ENCODE measurements at places on chromosomes 5 and 9.

GRCh38 chr5:126456217-126456820 lies 33.1 kb downstream of the GRAMD2B start:
- DNase-seq: no peak

DNA sequence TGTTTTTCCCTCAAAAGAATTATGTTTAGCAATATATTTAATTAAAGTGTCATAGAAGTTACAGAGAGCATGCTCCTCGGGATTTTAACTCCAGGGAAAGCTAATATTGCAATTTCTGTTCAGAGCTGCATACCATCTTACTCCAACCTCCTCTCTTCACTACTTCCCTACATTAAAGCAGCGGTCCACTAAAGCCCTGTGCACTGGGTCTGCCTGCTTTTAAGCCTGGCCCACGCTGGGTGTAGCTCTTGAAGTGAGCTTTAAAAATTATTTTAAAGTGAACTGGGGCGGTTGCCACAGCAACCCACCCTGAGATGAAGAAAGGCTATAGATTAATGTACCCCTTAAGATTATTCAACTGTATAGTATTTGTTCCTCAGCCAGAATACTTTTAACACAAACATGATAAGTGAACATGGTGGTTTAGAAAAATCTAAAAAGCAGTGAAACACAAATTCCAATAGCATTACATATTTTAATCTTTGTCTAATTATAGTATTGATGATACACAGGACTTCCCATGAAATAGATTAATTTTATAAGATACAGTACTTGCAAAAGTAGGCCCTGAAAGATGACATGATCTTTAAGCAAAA lies 3.9 kb upstream of the MEF2C start:
- DNase-seq: no peak

DNA sequence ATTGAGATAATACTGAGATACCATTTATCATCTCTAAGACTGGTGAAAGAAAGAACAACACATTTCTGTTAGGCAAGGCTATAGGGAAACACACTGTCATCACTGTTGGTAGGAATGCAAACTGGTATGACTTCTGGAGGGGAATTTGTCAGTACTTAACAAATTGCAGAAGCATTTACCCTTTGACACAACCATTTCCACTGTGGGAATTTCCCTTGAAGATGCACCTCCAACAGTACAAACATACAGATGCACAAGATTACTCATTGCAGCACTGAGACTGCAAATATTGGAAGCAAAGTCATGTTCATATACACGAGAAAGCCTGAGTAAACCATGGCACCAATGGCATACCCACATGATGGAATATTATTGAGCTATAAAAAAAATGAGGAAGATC lies 17.6 kb downstream of the GM2A start:
- DNase-seq: no peak

DNA sequence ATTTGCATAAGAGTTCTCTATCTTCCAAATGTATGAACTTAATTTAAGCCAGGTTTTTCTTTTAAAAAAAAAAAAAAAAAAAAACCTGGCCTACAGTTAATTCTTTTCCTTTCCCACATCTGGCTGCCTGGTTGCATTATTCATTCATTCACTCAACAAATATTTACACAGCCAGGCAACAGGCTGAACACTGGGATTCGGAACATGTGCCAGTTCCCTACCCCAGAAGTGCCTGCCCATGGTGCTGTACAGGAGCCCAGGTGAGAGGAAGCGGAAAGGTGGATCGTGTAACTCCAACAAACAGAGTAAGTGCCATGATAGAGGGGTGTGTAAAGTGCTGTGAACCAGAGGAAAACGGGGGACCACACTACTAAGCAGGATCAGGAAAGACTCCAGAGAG lies 93.6 kb downstream of the CDK5RAP2 start:
- DNase-seq: no peak

DNA sequence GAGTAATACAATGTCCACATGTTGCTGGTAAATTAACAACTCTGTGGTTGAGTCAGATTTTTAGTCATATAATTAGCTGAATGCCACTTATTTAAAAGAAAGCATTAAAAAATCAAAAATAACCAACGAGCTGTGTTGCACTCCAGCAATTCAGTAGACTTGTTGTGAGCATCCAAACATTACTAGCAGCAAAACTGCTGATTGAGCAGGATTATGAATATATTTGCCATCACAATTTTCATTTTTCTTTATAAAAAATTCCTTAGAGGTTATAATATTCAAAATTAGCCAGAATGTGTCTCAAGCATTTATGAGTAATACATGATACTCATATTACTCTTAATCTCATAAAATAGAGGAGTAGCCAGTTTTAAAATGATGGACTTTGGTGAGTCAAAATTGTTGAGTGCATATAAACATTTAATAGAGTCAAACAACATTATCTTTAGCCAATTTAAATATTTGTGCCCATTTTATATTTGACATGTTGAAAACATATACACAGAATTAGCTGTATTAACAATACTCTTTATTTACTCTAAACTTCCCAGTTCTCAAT lies 44.0 kb downstream of the ST8SIA4 start:
- no peak for DNase-seq

DNA sequence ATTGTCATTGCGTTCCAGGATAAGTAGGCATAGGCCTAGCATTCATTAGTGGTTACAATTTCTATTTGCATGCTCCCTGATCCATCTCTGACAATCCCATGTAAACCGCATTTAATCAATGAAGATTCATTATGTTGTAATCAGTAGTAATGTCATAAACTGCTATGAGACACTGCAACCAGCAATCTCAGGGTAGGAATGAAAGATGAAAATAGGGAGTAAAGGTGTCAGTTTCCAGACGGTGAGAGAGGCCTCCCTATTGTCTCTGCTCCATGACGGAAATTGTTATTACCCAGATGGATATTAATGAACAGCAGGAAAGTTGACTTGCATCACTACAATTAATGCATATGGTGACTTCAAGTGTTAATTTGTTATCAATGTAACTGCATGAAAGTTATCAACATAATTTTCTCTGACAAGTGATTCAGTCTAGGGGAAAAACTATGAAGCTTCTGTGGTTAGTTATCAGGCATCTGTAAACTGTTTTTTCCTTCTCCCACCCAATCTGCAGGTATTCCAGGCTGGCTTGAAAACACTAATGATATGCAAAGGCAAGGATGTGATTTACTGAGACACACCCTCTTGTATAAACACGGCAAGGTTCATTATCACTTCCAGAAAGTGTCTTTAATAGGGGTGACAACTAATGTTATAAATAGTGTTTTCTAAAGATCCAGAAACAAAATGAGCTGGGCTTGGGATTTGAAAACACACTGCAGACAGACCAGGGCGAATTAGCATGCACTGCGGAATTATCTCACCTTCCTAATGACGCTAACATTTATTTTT lies 73.5 kb downstream of the ZNF622 start:
- no peak for DNase-seq

- DNase-seq: no peak
These were observed 5.5 kb upstream of the MATR3 start for GRCh38 chr5:139287890-139288635.

DNA sequence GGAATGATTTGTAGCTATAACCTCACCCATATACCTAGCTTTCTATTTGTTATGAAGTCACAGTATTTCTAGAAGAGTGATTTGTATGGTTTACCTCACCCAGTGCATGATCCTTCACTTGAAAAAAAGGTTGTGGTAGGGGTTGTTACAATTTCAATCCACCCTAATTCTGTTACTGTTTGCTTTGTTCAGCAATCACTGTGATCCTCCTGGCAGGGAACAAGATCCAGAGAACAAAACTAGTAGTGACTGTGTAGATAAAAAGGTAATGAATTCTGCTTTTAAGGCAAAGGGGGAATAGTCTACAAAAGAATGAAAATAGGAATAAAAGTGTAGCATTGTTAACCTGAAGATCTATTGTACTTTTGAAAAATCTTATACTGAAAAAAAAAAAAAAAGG lies 191.3 kb upstream of the SH3GL2 start:
- no peak for DNase-seq

GRCh38 chr5:151659001-151659754 lies 27.5 kb downstream of the SPARC start:
- DNase-seq: peak; percentile 96

DNA sequence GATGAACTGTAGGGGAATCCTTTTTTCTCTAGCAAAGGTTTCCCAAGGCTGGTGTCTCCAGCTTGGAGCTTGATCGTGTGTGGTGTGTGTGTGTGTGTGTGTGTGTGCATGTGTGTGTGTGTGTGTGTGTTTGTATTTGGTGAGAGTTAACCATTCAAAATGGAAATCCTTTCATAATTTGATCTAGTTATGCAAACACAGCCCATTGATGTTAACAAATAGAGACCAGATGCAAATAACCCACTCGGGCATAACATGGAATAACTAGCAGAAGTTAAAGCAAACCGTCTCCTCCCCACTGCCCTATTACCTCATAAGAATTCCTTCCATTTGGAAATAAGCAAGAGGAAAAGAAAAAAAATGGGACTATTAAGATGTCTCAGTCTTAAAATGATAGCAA lies 24.9 kb upstream of the ZSWIM6 start:
- DNase-seq: no peak

GRCh38 chr9:89986190-89986589 lies 381.4 kb downstream of the GADD45G start:
- DNase-seq: no peak

DNA sequence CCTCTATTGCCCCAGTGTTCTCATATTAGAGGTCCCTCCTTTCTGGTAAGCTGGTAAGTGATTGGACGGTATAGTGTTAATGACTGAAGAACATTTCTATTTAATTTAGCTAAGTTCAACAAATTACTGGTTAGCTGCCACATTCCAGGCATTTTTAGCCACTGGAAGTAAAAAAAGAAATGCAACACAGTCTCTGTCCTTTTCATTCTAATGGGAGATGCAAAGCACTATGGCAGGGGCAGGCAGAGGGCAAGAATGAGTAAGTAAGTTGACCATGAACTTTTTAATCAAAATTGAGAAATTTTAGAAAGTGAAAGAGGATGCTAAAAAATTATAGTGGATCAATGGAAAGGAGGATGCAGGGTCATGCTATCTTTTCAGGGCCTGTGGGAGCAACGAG lies 137.4 kb downstream of the GPBP1 start:
- no peak for DNase-seq

GRCh38 chr9:31355965-31356364 lies 1028.5 kb upstream of the ACO1 start:
- DNase-seq: no peak

- DNase-seq: no peak
These were observed 31.6 kb upstream of the F2RL1 start for GRCh38 chr5:76787237-76787636.

DNA sequence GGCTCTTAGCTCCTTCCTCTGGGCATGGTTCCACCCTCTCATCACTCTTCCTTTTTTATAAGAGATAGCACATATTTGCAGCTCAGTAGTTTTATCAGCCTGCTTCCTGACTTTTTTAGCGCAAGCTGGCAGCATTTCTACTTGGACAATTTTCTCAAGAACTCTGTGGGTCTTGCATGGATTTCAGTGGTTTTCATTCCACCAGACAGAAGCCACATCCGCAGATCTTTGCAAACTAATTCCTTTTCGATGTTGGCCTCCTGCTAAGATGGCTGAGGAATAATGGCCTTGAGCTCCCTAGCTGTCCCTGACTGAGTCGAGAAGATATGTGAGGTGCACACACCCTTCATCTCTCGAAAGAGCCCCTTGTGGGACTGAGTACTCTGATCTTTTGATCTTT lies 49.5 kb downstream of the GALNT12 start:
- DNase-seq: no peak
